ENCODE measurements at places on chromosomes 7 and 10.

DNA sequence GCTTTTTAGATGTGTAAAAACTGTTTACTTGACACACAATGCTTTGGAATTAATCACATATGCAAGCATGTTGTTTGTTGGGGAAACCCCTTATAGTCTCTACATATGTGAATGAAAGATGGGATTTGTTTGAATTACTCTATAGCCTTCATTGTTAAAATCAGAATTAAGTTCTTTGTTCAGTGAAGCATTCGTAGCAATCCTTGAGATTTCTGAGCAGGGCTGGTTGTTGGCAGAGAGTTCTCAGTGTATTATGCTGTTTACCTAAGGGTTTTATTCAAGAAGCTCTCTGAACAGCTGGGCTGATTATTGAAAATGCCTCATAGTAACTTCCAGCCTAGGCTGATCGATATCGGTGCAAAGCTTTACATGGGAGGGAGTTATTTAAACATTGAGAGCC, 190.9 kb downstream of the VTI1A start:
- no peak for DNase-seq

- DNase-seq, result no peak
Measured at GRCh38 chr10:48714088-48714487, 29.4 kb downstream of the WDFY4 start.

- no peak for DNase-seq
Measured at GRCh38 chr10:11110539-11110938, 92.9 kb downstream of the CELF2 start.

DNA sequence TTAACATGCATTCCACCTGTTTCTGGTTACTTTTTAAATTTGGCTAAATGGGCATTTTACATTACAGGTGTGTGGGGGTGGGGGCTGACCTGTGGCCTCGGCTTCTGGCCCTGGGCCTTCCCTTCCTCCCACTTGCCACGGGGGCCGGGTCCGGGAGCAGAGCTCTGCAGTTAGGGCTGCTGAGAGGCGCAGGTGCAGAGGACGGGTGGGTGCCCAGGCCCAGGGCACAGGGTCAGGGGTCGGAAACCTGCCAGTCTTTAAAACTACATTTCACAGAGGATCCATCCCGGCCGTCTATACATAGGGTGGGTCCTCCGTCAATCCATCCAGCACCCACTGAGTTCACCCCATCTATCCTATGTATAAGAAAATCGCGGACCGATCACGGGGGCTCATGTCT, 106.5 kb upstream of the INSIG1 start:
- no peak for DNase-seq

DNA sequence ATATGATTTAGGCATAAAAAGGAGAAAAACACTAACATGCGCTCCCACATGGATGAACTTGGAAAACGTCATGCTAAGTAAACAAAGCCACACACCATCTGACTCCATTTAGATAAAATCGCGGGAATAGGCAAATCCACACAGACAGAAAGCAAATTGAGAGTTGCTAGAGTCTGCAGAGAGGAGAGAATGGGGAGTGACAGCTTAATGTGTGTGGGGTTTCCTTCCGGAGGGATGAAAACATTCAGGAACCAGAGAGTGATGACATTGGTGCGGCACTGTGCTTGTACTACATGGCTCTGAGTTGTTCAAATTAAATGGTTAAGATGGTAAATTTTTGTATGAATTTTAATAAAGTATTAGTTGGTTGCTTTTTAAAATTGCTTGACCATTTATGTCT, 482.9 kb upstream of the AKR1E2 start:
- no peak for DNase-seq

DNA sequence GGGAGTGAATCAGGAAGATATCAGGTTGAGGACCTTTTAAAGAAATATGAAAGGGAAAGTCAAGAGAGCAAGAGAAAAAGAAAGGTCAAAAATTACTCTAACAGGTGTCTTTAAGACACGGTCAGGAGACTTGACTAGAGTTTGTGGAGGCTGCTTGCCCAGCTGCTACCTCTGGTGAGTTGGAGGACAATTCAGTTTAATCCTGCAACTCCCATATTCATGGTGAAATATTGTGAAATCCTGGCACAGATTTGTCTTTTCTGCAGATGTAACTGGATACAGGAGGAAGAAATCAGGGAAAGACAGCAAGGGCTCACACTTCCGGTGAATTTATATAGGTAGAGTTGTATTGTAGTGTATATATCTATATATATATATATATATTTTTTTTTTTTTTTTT, 93.5 kb downstream of the AKAP9 start:
- no peak for DNase-seq

- DNase-seq, result no peak
Measured at GRCh38 chr10:126661841-126662515, 8.5 kb downstream of the C10orf90 start.

- DNase-seq, result no peak
Measured at GRCh38 chr7:151494298-151495284, 25.1 kb downstream of the RHEB start.

DNA sequence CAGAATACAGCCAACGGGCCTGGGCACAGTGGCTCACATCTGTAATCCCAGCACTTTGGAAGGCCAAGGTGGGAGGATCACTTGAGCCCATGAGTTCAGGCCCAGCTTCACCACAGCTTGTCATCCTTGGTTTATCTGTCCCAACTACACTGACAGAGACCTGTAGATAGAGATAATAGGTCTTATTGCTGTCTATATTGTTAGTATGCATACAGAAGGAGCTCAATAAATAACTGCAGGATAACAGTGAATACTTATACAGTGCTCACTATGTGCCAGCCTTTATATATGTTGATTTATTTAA, 1.3 kb downstream of the CNPY4 start:
- DNase-seq, result no peak

- DNase-seq, result no peak
Measured at GRCh38 chr10:3419719-3420495, 247.3 kb upstream of the PITRM1 start.

GRCh38 chr7:19161671-19162070, 16.4 kb upstream of the FERD3L start:
- DNase-seq, result no peak

GRCh38 chr7:119175911-119176627, 951.6 kb downstream of the ANKRD7 start:
- DNase-seq, result no peak

- no peak for DNase-seq
Measured at GRCh38 chr10:92990615-92991014, 70.0 kb upstream of the CYP26C1 start.

DNA sequence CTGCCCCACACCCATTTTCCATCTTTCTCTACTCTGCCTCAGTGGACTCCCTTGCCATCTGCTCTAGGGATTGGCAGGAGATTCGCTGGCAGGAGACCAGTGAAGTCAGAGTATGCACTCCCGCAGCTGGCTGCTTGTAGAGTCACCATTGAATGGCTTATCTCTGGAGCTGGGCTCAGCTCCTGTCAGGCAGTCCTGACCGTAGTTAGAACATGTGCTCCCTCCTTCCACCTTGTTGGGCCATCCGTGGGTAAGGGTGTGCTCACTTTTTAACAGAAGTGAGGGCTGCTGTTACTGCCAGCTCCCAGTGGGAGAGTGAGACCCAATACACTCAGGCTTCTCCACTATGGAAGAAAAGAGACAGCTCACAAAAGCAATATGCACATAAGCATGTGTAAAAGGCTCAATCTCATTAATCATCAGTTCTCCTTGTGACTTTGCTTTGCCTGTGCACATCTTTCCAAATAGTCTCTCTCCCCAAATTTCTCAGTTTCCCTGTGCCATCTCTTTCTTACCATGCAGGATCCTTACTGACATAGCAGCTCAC, 773.3 kb downstream of the GRID1 start:
- peak; percentile 77 for DNase-seq

DNA sequence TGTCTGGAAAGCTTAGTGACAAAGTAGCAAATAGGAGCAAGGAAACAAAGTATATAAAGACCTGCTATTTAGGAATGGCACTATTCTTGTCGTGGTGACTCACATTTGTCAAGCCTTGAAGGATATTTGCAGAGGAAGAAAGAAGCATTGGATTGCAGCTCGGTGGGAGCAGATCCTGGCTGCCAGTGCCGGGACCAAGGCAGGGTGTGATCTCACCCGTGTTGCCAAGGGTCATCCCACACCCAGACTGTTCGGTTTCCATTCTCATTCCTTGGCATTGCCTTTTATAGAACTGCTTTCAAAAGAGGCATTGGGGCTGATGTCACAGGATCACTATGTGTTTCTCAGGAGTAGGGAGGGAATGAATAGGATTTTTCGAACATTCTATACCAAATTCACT, 176.2 kb downstream of the GALNT17 start:
- DNase-seq, result no peak

DNA sequence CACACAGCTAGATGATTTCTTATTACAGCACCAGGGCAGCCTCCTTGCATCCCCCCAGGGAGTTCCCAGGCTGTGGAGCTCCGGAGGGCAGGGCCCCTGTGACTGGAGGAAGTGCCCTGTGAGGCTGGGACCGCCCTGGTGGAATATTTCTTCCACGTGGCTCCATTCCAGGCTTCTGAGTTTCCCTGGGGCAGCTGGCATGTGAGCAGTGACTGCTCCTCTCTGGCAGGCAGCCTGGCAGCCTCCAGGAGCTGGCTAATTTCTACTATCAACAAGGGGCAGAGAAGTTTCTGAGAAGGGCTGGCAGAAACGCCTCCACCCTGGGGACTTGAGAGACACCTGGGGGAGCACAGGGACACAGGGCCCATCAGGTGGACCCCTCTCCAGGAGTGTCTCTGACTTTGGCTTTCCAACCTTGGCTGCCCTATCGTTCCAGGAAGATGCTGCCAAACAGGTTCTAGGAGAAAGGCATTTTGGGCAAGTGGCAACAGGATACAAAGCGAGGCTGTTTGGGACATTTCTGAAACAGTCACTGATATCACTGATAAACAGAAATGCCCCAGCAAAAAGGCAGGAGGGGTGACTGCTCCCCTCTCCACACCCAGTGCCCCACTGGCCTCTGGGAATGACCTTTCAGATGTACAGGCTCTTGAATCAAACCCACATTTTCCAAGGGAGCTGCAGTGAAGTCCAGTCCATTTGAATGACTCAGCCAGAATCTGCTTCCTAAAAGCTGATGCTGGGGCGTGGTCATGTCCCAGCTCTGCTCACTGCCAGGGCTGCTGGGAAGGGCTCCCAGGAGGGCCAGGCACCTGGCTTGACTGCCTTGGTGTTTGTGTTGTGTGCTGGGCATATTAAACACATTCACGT, 16.1 kb downstream of the MYOF start:
- peak; percentile 94 for DNase-seq

GRCh38 chr10:79028056-79028430, 40.7 kb upstream of the ZMIZ1 start:
- DNase-seq, result no peak

GRCh38 chr10:104429846-104430245, 76.2 kb downstream of the CFAP58 start:
- DNase-seq, result no peak

- DNase-seq, result no peak
Measured at GRCh38 chr7:7972922-7973594, 4.5 kb downstream of the GLCCI1 start.

DNA sequence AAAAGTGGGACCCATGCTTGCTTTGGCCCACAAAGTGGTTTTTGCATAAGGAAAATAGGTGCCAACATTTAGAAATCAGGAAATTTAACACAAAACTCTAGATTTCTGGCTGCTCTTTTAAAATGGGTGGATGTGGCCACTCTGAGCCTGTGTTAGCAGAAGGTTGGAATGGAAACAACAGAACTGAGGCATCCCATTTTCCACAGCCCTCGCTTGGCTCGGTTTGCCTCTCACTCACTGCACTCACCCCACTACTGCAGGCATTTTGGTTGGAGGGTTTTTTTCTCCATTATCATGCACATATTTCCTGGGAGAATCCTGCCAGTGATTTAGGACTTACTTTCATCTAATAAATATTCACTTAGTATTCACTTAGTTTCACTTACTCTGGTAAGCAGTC, 178.9 kb downstream of the BICC1 start:
- DNase-seq, result no peak

GRCh38 chr7:141154131-141154732, 80.4 kb downstream of the TMEM178B start:
- peak; percentile 87 for DNase-seq

GRCh38 chr7:29457565-29458011, 106.0 kb upstream of the PRR15 start:
- no peak for DNase-seq

GRCh38 chr7:28361551-28361950, 50.8 kb upstream of the CREB5 start:
- DNase-seq, result peak; percentile 50

DNA sequence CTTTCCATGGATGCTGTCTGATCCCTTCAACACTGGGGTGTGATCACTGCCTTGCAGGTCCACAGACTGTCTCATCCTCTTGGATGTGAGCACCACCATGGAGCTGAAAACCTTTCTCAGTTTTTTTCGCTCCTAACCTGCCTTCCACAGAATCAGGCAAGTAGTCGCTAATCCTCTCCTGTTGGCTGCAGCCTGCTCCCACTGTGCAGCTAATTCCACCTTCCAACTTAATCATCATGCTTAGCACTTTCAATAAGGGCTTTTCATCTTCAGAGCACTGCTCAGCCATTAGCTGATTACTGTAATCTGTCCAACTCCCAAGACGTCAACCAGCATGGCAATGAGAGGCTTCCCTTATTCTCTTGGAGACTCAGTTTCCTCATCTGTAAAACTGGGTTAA, 15.1 kb upstream of the CDH23 start:
- no peak for DNase-seq

Measured in esophagus muscularis mucosa (tissue), 4 donors.